Daoy (cell line): ENCODE measurements at places on chromosomes 12 and 14. TPM values are rescaled to one million over a fixed set of nuclear protein-coding genes. Genes with fewer than 3 reads are reported as not detected.
A peak's percentile ranks its signal among the peaks of the same experiment; 100 is the strongest.

Gene PCED1B
- 3.8 and 4.7 TPM in 2 replicates for total RNA-seq

Gene GRIN2B
- under 0.01 and 0.06 TPM in 2 replicates for total RNA-seq

Gene CLEC4C
- not detected in 2 replicates for total RNA-seq

Gene COQ5
- total RNA-seq = 55.1 and 67.4 TPM in 2 replicates

Gene MGAT4C
- 0.29 TPM in 1 of 2 replicates, not detected in the other for total RNA-seq

Gene SETD1B
- total RNA-seq = 2.3 and 2.6 TPM in 2 replicates

Gene KRT78
- total RNA-seq = 1.2 TPM in 1 of 2 replicates, not detected in the other

DNA sequence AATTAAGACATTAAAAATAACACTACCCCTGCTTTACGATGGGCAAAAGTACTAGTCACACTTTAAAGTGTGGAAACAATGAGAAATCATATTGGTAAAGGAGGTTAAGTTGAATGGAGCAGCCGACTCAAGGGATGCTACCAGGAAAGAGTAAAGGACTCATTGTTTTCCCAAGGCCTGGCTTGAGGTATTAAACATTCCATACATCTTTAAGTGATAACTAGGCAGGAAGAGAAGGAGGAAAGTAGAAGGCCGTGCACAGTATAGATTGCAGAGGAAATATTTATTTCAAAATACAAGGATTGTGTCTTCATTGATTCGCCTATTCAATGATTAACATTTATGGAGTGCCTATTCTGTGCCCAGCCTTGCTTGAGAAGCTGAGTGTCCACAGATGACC is 20.6 kb upstream of the YARS2 start:
- no peak for DNase-seq

DNA sequence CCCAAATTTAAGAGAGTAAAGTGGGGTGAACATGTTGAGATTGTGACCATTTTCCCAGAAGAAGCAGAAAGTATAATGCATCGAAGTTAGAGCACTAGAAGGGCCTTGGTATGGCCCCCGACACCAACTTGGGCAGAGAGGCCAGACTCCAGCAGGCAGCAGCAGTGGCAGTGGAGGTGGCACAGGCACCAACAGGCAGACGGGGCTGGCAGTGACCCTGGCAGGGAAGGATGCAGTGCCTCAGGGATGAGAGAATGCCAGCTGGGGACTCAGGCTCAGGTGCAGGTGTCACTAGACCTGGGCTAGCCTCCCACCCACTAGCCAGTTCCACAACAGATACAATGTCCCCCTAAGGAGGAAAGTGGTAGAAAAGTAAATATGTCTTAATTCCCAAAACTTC is 27.7 kb upstream of the AMIGO2 start:
- DNase-seq = no peak

DNA sequence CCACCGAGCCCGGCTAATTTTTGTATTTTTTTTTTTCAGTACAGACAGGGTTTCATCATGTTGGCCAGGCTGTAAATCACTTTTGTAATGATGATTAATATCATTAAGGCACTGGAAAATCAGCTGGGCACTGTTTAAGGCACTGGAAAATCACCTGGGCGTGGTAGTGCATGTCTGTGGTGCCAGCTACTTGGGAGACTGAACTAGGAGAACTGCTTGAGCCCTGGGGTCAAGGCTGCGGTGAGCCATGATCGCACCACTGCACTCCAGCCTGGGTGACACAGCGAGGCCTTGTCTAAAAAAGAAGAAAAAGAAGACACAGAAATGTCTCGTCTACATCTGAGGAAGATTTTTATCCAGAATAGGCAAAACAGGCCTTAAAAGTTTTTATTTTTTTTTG is 12.7 kb downstream of the SLC11A2 start:
- no peak for DNase-seq

DNA sequence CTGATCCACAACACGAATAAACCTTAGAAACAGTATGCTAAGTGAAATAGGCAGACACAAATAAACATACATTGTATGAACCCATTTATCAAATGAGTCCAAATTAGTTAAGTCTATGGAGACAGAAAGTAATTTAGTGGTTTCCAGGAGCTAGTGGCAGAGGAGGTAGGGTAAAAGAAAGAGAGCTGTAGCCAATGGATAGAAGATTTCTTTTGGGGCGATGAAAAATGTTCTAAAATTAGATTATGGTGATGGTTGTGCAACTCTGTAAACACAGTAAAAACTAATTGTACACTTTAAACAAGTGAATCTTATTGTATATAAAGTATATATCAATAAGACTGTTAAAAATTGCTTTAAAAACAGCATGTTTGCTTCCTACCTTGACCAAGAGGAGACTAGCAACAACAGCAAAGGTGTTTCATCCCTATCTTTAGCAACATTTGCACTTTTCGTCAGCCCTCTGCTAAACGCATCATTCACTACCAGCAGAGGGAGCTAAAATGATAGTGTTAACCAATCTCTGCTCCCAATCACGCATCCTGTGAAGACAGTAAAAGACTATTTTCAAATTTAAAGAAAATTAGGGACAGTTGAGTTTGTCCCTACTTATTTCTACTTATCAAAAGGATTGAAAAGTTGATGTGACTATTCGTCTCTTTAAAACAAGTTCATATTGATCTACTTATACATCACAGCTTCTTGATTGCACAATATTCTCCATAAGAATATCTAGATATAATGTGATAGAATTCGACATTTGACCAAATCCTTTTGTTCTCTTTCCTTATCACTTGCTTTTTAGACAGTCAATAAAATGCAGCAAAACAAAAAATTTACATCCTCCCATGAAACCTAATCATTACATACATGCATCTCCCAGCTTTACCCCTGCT is 24.0 kb upstream of the LGR5 start:
- DNase-seq = peak; percentile 55

DNA sequence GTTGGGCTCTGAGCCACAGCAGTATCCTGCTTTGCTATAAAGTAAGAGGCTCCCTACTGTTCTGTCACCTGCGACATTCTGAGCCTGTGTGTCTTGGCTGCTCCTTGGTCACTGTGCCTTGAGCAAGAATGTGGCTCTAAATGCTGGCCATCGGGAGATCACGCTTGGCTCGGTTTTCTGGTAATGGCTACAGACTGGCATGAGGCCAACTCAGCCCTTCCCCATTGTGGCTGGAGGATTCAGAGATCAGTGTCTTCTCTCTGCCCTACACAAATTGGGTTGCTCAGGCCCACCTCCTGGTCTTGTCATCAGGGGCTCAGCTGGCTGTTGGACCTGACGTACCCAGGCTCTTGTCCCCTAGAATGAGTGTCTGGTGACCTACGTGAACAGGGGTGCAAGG is 94.5 kb downstream of the PLXNC1 start:
- DNase-seq = no peak

DNA sequence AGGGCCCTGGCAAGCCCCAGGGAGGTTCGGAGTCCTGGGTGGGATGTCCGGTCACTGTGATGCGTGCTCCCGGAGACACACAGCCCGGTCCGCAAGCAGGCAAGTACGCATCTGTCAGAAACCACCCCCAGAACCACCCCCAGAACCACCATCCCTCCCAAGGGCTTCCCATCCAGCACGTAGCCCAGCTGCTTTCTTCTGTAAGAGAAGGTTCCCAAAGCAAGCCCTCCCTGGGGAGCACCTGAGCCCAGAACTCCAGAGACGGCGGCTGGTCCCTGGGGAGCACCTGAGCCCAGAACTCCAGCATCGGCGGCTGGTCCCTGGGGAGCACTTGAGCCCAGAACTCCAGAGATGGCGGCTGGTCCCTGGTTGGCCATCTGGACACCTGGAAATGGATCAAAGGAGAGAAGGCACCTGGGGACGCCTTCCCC is 2.6 kb upstream of the FBRSL1 start:
- DNase-seq = no peak

DNA sequence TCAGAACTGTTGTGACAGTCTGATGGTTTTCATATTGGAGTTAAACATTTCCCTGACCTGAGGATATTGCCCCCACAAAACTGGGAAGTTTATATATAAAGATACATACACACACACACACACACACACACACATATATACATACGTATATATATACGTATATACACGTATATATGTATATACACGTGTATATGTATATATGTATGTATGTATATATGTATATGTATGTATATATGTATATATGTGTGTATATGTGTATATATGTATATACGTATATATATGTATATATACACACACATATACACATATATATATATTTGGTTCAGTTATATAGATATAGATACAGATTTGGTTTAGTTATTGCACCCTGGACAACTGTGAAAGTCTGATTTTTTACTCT is 65.7 kb downstream of the ATP2B1 start:
- no peak for DNase-seq

GRCh38 chr14:103896578-103896977 is 31.7 kb upstream of the TDRD9 start:
- peak; percentile 8 for DNase-seq

DNA sequence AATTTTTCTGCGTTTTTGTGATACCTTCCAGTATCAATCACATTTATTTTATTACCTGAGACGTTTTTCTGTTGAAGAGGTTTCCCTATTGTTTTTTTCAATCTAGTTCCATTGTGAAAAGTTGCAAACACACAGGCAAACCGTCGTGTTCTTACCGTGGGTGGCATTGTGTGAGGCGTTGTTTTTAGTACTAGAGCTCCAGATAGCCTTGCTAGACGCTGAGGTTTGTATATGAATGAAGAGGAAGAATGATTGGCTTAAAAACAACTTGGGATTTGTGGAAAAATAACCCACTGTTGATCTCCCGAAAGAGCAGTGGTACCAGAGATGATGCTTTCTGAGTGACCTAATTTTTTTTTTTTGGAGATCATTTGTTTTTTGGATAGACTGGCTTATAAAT is 1.0 kb downstream of the SOCS4 start:
- no peak for DNase-seq

DNA sequence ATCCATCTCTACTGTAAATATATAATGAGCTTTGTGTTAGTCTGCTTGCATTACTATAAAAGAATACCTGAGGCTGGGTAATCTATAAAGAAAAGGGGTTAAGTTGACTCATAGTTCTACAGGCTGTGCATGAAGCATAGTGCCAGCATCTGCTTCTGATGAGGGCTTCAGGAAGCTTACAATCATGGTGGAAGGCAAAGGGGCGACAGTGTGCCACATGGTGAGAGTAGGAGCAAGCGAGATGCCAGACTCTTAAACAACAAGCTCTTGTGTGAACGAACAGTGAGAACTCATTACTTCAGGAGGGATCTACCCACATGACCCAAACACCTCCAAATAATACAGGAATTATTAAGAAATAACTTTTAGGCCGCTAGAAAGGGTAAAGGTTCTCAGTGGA is 28.1 kb downstream of the APOBEC1 start:
- no peak for DNase-seq

GRCh38 chr14:89243741-89244140 is 173.3 kb downstream of the FOXN3 start:
- no peak for DNase-seq

DNA sequence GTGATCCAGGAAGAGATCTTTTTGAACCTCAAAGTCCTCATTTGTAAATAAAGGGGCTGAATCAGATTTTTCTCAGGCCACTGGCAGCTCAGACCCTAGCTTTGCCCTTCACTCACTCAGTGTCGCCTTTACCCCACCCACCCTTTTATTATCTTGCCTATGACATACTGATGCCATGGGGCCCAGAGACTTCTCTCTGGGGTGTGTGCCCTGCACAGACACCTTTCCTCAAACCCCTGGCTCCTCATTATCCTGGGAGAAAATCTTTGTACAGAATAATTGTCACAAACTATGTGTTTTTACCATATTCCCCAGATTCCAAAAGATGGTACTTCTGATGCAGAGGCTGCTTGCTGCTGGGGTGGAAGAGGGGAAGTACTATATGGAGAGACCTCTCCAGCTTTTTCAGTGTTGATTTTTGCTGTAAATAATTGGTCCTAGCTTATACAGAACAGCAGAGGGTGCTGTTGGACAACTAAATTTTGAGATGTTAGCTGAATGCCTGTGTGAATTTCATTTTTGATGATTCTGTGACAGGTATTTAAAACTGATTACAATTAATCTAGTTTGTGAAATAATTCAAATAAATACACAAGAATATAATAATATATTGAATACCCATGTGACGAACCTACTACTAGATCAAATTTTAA is 53.9 kb upstream of the DCD start:
- DNase-seq = peak; percentile 58

DNA sequence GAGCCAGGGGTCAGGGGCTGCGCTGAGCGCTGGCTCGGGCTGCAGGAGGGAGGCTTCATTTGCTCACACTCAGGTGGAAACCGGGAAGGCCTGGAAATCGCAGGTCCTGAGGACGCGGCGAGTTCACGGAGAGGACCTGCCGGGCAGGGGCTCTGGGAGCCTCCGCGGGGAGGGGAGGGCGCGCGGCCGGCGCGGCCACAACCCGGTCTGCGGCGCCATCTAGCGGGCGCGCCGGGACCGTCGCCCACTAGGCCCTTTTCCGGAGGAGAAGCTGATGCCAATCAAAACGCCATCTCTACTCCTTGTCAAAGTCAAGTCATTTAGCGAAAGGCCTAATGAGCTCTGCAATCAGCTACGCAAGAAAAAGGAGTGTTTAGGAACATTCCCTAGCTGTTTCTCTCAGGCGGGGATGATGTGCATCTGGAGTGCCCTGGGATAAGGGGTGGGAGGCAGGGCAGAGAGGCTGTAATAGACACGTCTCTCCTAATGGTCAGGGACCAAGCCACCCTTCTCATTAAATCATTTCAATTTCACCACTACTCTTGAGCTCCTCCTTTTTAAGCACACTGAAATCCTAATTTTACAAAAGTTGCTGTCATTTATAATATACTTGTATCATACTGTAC is 885.8 kb upstream of the TMEM132C start:
- peak; percentile 71 for DNase-seq
